ENCODE measurements at places on chromosomes 7 and 10. TPM values are rescaled to one million over a fixed set of nuclear protein-coding genes. Genes with fewer than 3 reads are reported as not detected.

DMTF1 gene
- total RNA-seq = 60.9 TPM

CHN2 gene
- 16.5 TPM for total RNA-seq

GATA3 gene
- total RNA-seq = 27.7 TPM

DNA sequence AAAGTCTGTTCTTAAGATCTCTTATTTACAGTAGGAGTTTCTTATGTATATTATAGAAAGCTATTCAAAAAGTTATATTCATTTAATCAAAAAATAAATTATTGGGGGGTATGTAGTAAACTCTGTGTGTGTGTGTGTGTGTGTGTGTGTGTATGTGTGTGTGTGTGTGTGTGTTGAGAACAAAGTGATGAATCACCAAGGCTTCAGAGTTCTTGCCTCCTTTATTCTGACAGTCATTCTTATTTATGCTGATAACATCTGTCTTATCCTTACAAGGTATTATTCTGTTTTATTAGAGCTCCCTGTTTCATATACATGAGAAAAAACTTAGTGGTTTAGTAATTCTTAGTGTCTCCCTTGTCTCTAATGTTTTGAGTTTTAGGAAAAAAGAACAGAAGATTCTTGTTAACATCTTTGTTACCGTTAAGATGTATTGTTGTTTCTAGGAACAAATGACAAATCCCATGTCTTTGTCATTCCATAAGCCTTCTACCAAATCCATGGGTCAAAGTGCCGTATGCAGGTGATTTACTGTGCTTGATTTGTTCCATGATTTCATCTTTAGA is 424.0 kb downstream of the EXOC4 start:
- no peak for DNase-seq
- no peaks in the 10 kb centered on the region for H3K4me1 ChIP-seq
- H3K27ac ChIP-seq = no peak overlapping the region

GRCh38 chr7:36929791-36930190 is 205.5 kb upstream of the AOAH start:
- no peak overlapping the region for H3K4me3 ChIP-seq
- no peaks in the 10 kb centered on the region for H3K36me3 ChIP-seq
- no peaks in the 10 kb centered on the region for H3K4me1 ChIP-seq
- H3K27me3 ChIP-seq = no peaks in the 10 kb centered on the region
- DNase-seq = no peak
